ENCODE measurements at places on chromosomes 6 and 20.

GRCh38 chr6:30940361-30940986 is at the start of gene MUCL3:
MUCL3 (plus strand) TSS chr6:30940973; CDS start chr6:30941000, 27 bp downstream.
- no peak for DNase-seq

DNA sequence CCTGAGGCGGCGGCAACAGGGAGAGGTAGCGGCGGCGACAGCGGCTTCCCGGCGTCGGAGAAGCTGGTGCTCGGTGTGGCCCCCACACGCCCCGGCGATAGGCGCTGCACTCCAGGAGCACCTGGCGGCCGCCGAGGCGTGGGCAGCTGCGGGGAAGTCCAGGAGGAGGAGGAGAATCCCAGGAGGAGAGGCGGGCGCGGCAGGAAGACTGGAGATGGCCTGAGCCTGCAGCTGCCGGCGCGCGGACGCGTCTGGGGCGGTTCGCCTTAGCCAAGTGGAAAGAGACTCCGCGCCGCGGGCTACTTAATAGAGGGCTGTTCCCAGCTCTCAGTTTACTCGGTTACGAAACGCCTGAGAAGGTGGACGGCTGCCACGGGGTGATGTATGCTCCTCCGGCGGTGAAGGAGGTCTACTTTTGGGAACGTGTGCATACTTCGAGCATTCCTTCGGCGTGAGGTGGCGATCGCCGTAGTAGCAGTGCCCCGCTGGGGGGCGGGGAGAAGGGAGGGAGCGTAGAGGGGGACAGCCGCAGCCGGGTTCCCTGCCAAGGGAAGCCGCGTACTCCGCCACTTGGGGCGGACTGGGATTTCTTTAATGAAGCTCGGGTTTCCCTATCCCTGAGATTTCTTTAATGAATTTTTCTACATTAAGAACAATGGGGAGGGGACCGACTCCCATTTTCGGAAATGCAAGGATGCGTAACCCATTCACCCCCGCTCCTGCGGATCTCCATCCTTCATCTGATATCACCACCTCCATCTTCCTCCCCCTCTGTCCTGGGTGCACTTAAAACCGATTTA is at the start of gene COL12A1:
COL12A1 (minus strand) TSS at position 278 of the 800 bp plus-strand sequence. CDS start 3,261 bp downstream, outside the sequence.
- no peak for DNase-seq

GRCh38 chr6:57135885-57136284 is 36.2 kb upstream of the BAG2 start:
- DNase-seq, result no peak

- no peak for DNase-seq
Measured at GRCh38 chr6:4320860-4321259, 185.5 kb upstream of the ECI2 start.

DNA sequence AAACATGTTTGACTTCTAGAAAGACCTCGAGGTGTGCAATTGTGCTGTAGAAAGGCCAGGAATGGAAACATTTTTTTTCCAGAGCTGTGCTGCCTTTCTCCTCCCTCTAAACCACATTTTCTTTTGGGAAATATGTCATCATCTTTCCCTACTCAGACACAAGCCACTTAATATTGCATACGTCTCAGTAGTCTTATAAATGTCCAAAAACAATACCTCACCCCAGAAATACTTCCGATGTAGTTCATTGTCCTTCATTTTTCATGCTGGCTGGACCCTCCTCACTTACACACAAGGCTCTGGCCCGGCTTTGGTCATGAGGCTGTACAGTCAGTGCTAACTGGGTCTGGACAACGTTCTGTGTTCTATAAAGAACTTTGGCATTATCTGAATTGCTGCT is 126.4 kb downstream of the SCML4 start:
- no peak for DNase-seq

DNA sequence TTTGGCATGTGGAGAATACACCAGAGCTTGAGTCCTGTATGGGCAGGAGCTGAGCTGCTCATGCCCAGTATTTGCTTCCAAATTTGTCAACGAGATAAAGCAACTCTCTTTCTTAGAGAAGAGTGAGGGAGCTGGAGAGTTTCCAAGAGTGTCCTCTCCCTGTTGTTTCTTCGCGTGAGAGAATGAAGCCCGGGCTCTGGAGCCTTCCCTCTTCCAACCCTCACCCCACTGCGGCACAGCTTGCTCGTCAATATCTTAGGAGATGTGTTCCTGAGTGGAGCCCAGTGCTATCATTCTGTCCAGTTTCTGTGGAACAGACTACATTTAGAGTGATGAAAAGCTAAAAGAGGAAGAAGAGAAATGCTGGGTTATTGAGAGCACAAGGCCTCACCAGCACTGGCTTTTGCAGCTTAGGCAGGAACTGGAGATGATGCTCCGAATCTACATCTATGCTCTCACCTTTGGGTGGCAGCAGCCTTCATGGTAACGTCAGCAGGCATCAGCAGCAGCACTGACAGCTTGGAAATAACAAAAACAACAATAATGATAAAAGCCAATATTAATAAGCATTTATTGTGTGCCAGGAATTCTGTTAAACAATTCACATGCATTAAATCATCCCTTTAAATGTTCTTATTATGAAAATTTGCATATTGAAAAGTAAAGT is 66.5 kb upstream of the TFB1M start:
- DNase-seq, result no peak
